ENCODE measurements at places on chromosomes 1 and 21.
A peak's percentile ranks its signal among the peaks of the same experiment; 100 is the strongest.

- DNase-seq = no peak
These were observed 45.3 kb upstream of the PLPPR4 start for GRCh38 chr1:99218999-99219398.

DNA sequence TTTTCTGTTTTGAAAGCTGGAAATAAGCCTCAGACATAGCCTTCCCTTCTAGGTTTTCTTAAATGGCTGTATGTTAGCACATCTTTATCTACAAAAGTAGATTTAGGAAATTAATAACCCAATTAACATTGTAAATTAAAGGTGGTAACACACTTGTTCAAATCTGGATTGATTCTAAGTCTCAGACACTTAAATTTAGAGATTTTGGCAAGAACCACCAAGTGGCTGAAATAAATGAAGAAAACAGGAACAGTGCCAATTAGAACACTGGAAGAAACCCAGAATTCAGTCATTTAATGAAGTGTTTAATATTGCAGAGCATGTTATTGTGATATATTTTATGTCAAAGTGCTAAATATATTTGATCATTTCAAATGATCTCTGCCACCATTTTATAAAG is 628.2 kb downstream of the USP25 start:
- DNase-seq = no peak

DNA sequence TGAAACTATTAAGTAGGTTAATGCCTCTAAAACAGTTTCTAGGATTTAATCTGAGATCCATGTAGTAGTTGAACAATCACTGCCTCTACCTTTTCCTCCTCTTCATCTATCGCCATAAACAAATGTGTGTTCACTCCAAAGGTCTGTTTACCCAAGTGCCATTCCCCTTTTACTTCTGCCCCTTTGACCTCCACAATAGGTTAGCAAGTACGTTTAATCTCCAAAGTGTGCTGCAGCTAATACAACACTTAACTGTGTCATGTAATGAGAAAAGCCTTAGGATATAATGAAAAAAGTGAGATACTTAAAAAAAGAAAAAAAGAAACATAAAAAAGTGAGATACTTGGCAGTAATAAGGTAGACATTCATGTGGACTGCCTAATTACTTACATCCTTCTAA is 28.2 kb downstream of the GPBP1L1 start:
- DNase-seq = no peak

DNA sequence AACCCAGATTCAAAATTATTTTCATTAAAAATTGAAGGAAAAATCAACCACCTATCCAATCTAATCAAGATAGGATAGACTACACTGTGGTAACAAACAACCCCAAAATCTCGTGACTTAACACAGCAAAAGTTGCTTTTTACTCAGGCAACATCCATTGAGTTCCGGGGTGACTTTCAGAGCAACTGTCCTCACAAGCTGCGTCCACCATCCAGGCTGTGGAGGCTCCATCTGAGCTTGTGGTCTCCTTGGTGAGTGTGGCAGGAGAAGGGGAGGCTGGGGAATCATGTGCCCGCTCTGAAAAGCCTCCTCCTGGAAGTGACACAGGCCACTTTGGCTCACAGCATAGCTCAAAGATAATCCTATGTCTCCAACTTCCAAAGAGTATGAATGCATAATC is 52.4 kb downstream of the CD2 start:
- DNase-seq = no peak

DNA sequence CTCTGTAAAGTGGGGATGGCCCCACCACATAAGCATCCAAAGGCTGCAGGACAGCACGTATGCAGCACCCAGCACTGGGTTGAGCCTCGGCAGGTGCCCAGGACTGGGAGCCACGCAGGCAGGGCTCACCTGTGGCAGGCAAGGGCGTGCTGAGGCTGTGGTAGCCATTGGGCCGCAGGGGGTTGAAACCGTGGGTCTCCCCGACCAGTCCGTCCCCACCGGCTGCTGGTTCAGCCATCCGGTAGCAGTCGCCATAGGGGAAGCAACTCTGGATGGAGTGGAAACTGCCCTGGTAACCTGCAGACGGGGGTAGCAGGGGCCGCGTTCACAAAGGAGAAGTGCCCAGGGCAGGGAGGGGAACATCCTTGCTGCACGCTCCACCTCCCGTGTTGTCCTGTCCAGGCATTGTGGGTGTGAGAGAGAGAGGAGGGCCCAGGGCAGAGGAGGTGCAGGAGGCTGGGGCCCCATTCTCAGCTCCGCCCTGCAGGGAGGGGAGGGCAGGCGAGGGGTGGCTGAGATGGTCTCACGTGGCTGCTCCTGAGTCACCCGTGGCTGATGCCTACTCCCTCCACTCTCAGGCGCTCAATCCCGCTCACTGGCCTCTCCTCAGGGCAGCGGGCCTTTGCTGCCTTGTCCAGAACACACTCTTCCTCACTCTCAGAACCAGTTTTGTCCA is 49.9 kb downstream of the DMRTB1 start:
- peak; percentile 84 for DNase-seq

- no peak for DNase-seq
These were observed 226.4 kb upstream of the DPYD start for GRCh38 chr1:98147280-98147679.

GRCh38 chr1:169048043-169048442 is 58.4 kb upstream of the ATP1B1 start:
- no peak for DNase-seq

DNA sequence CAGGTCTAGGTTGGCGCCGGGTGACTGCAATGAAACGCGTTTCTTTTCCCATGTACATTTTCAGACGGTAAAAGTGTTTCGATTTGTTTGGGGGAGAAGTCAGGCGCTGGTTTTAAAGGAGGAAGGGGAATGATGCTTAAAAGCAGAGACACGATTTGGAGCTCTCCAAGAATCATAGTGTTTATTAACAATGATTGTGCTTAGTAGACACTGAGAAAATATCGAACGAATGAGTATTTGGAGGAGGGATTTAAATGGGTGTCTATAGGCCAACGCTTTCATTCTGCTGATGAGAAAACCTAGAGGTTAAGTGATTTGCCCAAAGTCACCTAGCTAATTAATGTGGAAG is 36.9 kb upstream of the JAK1 start:
- DNase-seq = no peak

- peak; percentile 82 for DNase-seq
These were observed 148.4 kb downstream of the TLR5 start for GRCh38 chr1:222994511-222995235.

DNA sequence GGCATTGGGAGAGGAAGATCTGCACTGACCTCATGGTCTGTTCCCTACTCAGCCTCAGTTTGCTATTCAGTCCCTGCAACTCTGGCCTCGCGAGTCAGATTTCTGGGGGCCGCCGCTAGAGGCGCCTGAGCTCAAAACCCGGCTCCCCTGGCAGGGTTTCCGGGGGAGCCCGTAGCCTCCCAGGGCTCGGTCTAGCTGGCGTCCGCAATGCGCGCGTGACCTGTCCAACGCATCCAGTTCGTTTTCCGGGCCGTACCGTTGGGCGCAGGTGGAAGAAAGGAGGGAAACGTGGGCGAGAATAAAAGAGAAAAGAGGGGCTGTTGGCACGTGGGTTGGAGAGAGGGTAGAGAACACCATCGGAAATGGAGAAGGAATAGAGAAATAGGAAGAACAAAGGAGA is at the start of gene ADAM30:
TSS of gene ADAM30 (minus strand) at position 213 of the 400 bp plus-strand sequence. CDS start at position 34, 179 bp downstream.
- no peak for DNase-seq

- DNase-seq = peak; percentile 87
These were observed 51.2 kb downstream of the PLXNA2 start for GRCh38 chr1:208192995-208193394.

GRCh38 chr21:31766899-31767298 is 35.0 kb upstream of the SCAF4 start:
- DNase-seq = no peak

GRCh38 chr1:37474046-37474696 is at the start of gene ZC3H12A:
Gene ZC3H12A, plus strand, starts transcription at chr1:37474580. Its CDS starts 917 bp downstream, at chr1:37475497.
- DNase-seq = peak; percentile 82

DNA sequence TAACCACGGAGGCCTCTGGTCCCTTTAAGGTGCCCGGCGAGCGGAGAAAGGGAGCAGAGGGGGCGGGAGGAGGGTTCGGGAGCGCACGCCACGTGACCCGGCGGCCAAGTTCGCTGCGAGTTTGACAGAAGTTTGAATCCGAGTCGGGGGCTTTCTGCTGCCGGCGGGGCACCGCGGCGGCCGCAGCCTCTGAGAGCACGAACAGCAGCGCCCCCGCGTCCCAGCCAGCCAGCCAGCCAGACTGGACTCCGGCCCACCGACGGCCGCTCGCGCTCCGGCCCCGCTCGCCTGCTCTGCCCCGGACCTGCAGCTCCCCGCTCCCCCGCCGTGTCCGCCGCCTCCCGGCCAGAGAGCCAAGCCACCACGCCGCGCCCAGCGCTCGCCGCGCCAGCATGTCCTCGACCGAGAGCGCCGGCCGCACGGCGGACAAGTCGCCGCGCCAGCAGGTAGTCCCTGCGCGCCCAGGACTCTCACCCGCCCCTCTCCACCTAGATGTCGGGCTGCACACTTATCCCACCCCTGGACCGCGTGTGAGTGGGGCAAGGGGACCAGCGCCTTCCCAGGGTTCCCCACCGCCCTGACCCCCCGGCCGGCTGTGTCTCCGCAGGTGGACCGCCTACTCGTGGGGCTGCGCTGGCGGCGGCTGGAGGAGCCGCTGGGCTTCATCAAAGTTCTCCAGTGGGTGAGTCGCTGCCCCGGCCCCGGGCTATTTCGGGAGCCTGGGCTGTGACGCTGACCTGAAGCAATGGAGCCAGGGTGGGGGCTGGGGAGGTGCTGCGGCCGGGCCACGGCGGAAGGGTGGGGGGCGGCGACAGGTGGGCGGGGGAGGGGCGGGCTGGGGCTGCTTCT is at the start of gene SYPL2:
TSS of gene SYPL2 (plus strand) at position 95 of the 849 bp plus-strand sequence. CDS start at position 393, 298 bp downstream.
- DNase-seq = no peak

GRCh38 chr1:86517336-86517735 is 29.5 kb upstream of the CLCA4 start:
- no peak for DNase-seq

DNA sequence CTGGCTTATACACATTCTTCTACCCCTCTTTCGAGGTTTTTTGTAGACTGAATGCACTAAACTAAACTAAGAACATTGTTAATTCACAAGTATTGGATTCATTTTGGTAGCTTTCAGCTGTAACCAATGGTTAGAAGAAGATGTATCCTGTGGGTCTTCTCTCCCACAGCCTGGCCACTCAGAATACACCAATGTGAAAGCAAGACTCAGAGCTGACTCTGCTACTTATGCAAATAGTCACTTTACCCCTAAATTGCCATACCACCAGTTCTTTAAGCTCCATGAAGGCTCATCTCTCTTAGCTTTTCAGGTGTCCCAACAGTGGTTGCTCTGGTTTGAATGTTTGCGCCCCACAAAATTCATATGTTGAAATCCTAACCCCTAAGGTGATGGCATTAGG is 60.1 kb downstream of the RGS13 start:
- DNase-seq = no peak

- DNase-seq = no peak
These were observed 28.1 kb downstream of the COL16A1 start for GRCh38 chr1:31675756-31676155.

- DNase-seq = no peak
These were observed 1133.7 kb upstream of the NCAM2 start for GRCh38 chr21:19864476-19864875.

DNA sequence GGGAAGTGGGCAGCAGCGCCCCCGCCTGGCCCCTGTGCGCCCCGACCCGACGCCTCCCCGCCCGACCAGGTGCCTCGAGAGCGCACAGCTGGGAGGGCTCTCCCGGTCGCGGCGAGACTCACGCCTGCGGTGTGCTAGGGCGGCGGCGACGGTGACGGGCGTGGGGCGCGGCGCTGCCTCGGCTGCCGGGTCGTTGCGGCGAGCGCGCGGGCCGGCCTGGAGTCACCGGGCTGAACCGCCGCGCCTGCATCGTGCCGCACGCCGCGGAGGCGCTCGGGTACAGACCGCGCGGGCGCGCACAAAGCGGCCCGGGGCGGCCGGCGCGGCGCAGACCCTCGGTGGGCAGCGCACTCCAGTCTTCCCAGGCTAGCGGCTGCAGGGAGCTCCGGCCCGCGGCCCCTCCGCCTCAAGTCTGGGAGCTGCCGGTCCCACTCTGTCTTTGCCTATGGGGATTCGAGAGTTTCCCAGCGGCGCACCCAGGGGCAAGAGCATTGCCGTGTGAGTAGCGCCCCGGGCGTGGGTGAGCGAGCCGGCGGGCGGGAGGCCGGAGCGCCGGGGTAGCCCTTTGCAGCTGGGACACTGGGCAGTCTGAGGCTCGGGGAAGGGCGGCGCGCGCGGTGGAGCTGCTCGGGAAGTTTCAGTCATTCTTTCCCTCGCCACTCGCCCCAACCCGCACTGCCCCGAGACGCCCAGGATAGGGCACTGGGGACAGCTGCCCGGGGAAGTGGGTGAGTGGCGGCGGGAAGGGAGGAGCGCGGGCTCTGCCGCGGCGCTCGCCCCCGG is at the start of gene SLC35F3:
TSS of gene SLC35F3 (plus strand) at position 44 of the 783 bp plus-strand sequence.
- DNase-seq = no peak

DNA sequence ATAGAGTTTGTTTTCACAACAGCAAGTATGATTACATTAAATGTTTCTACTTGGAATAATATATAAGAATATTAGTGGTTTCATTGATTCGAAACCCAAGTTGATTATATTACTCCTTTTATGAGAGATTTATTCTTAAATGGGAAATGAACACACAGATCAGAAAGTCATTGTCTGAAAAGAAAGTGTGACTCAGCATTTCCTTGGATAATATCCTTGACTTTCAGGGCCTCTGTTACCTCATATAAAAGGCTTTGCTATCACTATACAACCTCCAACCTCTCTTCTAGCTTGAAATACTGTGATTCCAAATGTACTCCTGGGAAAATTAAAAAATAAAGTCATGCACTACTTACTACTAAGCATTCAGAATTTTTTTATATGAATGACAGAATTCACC is 295.3 kb upstream of the LYPLAL1 start:
- peak; percentile 59 for DNase-seq
